ENCODE measurements at places on chromosomes 3 and 15.
A peak's percentile ranks its signal among the peaks of the same experiment; 100 is the strongest.

DNA sequence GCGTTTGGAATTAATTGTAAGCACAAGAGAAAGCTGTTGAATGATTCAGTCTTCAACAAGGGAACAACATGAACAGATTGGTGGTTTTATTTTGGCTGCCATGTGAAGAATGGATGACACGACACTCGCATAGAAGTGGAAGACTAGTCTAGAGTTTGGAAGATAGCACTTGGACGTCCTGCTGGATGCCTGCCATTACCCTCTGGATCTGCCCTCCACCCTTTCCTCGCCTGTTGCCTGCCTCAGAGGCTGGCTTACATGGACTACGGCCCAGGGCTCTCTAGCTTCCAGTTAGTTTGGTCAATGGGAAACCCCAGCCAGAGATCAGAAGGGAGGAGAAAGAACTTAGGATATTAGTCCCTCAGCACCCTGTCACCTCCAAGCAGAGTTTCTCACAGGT, 493.5 kb downstream of the FHIT start:
- no peak for DNase-seq

GRCh38 chr15:100098705-100099104, 243.1 kb downstream of the ADAMTS17 start:
- no peak for DNase-seq

GRCh38 chr3:172869368-172869771, 118.8 kb downstream of the ECT2 start:
- DNase-seq, result no peak

DNA sequence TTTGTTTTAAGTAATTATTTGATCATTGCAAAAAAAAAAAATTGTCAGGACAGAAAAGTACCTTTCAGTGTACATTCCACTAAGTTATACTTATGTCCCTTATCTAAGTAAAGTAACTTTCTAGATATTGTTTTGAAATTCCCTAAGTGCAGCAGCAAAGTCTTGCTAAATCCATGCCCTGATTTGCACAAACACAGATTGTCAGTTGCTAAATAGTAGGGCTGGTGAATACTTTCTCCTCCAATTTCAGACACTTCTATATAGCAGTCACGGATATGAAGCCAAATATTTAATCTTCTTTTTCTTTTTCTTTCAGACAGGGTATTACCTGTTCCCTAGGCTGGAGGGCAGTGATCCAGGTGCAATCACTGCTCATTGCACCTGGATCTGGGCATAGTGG, 12.9 kb downstream of the LRRC2 start:
- no peak for DNase-seq

DNA sequence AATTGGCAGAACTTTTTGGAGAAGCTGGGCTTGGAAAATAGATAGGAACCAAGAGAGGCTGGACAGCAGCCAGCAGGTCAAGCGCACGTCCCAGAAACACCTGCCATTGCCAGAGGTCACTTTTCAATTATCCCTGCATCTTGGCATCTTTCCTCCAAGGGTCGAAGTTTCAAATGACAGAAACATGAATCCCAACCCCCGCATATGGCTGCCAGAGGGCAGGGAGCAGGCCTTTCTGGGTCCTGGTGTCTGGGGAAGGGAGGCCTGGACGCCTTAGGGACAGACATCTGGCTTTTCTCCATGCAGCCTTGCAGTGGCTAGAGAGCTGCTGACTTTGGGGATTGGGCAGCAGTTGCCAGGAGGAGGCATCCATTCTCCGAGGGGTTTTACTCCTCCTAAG, 164.5 kb upstream of the TPM1 start:
- no peak for DNase-seq

DNA sequence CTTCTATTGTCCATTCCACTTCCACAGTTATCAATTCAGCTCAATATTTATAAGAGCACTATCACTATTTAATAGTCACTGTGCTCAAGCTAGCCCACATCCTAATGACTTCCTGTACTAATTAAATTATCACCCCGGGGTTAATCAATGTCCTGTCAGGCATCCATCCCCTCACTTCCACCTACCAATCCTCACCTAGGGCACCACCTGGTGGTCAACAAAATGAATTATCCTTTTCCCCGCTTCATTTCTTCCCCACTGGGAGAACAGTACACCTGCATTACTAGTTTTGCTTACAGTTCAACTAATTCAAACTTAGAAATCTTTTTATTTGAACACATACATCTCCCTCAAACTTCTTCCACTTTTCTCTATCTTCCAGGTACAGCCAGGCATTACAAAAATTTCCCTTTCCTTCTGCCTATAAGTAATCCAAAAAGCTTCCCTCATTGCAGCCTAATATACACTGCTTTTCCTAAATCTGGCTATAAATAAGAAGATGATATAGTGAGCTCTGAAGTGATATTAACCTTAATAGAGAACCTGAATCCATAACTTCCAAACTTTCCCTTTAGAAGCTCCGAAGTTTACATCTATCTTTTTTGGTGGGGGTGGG, 68.5 kb downstream of the TMCC1 start:
- no peak for DNase-seq

DNA sequence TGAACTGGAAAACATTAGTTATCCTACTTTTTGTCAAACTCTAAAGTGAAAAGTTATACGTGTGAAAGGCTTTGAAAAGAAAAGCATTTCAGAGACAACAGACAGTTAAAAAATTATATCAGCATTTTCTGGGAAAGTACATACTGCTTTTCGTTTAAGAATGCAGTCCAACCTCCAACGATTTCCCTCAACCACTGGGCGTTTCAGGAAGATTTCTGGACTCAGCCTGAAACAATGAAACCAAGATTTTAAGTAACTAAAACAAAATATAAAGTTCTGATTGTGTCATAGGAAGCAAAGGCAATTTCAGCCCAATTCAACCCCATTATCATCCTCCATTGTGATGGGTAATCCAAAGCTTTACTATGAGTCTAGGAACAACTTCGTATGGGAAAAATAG, 110.7 kb downstream of the PLD1 start:
- DNase-seq, result no peak

DNA sequence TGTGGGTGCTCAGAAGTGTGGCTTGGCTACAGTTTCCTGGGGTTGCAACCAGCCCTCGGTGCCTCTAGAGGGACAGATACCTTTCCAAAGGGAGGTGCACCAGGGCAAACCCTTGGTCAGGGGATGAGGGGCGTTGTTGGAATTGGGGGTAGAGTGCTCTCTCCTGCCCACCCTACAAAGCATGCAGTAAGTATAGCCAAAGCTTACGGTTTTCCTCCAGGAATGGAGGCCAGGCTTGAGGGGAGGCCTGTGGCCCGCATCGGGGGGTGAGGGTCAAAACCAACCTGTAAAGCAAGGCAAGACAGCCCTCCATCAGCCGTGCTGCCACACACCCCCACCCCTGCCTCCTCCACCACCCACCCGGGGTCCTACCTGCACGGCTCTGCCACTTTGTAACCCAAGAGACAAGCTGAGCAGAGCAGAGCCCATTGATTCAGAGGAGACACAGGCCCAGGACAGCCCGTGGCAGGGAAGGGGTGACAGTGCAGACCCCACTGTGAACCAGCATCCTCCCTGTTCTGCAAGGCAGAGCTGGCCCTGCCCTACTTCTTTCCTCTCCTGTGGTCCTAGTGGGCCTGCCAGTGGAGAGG, 41.5 kb downstream of the TLE3 start:
- no peak for DNase-seq

- no peak for DNase-seq
These were observed 258.3 kb upstream of the ICE2 start for GRCh38 chr15:60737217-60737616.

- peak; percentile 36 for DNase-seq
These were observed 47.5 kb upstream of the EIF3J start for GRCh38 chr15:44489464-44489863.

DNA sequence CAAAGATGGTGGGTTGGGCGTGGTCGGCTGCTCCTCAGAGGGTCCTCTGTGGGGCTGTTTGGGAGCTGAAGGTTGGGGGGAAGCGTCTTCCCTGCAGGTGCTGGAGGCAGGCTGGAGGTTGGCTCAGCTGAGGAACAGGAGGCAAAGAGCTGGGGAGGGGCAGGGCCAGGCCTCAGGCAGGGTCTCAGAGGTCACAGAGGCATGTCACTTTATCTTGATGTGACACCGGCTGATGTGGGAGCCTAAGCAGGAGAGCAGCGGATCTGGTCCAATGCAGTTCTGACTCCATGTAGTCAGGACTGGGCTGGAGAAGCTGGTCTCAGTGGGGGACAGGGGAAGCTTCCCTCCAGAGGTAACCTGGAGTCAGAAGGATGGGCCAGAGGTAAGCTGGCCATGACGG, 7.7 kb upstream of the GNAT1 start:
- no peak for DNase-seq

DNA sequence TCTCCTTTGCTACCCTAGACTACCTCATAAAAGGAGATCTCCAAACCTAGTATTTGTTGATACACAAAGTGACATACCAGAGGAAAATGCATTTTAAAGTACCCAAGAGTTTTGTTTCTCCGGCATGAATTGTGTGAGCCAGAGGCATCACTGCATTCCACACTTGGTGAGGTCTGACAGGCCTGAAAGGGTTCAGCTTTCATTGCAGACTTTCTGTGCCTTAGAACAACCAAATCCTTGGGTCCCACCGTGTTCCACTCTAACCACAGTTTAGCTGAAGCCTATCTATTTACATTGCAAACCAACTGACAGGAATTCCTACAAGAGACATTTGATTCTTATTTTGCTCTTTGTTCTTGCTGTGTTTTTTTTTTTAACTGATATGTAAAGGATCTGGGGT, 21.0 kb upstream of the EID1 start:
- no peak for DNase-seq

GRCh38 chr3:99934975-99935797, 117.5 kb downstream of the CMSS1 start:
- no peak for DNase-seq

DNA sequence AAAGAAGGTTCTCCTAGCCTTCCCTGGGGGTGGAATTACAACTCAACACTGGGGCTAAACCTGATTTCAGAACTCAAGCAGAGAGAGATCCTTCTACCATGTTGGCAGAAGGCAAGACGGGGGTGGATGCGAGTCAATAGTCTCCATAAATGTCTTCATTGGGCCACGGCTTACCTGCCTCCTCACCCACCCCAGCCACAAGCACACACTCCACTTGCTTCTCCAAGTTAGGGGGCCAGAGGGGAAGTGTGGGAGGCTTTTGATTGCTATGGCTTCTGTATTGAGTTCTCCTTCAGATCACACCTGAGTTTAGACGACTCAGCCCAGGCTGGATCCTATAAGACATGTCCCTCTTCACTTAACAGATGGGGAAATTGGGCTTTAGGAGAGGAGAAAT, 178.9 kb downstream of the UACA start:
- DNase-seq, result no peak

DNA sequence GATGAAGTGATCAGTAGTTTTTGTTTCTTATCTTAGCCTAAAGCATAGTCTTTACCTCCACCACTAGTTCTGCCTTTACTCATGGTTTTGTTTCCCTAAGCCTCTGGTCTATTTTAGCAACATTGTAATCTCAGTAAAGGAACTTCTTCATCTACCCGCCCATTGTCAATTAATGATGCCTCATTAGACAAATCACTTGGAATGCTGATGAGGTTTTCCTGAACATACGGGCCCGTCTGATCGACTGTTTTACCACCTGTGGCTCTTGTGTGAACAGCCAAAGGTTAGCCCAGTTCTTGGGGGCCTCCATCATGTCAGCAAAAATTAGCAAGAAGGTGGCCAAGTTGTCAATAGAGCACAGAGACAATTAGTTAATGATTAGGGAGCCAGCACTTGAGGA, 470.1 kb upstream of the ARRDC4 start:
- DNase-seq, result no peak

DNA sequence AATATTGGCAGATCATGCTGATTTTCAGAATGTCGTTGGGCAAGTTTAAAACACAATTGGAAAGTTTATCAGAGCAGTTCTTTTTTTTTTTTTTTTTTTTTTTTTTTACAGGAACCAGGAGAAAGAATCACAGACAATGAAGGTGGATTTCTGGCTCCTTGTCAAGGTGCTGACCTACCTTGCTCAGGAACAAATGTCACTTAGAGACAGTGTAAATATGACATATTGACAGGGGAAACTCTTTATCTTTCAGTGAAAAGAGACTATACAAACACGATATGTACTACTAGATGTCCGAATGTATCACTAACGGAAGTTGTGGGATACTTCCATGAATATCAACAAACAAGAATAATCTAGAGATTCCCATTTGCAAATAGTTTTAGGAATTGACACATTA, 237.3 kb downstream of the FMN1 start:
- DNase-seq, result no peak

GRCh38 chr3:12336099-12336498, 47.2 kb downstream of the PPARG start:
- no peak for DNase-seq

GRCh38 chr3:107997671-107998070, 93.2 kb downstream of the CD47 start:
- no peak for DNase-seq

DNA sequence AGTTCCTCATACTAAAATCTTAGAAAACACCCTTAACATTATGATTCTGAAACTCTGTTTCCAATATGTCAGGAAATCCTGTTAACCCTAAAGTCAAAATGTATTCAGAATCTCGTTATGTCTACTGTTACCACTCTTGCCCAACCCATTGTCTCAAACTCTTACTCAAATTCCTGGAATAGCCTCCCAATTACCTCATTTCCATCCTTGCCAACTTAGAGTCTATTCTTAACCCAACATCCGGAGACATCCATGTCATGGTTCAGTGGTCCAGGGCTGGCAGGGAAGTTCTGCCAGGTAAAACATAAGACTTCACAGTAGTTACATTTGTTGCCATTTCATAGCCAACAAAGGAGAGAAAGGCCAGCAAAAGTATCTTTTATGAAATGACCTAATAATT, 593.9 kb downstream of the PYDC2 start:
- DNase-seq, result no peak

GRCh38 chr3:187702507-187703033, at the start of gene RTP2:
Gene RTP2, minus strand, starts transcription at chr3:187702557. Its CDS starts 429 bp downstream, at chr3:187702128.
- DNase-seq, result no peak

DNA sequence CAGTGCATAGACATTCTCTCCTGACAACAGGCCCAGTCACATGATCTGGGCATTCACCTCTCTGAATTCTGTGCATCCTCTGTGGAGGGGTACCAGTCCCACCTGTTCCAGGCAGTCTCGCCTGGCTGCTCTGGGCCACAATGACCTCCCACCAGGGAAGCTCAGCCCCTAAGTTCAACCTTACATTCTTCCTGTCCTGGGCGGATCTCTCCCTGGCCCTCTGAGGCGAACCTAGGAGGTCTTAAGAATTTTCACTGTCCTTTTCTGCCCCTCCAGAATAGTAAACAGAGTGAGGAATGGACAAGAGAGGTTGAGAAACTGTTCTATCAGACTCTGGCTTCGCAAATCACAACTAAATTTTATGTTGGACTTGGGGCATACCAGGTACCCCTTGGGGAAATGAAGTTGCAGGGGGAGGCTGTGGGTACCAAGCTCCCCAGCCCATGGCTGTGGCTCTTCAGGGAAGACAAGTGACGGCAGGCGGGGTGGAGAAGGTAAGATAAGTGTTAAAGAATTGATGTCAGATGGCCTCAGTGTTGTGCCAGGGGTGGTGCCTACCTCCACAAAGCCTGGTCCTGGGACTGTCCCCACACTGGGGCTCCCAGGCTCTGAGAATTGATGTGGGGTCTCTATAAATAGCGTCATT, 5.3 kb downstream of the SCN5A start:
- DNase-seq, result no peak

All from fibroblast of skin of left biceps (primary cell).